ENCODE measurements at places on chromosomes 13 and 19. TPM values are rescaled to one million over a fixed set of nuclear protein-coding genes. Genes with fewer than 3 reads are reported as not detected.
A peak's percentile ranks its signal among the peaks of the same experiment; 100 is the strongest.

Gene TJP3
- total RNA-seq = 20.2 TPM

GRCh38 chr13:31200637-31200971 is 829 bp downstream of the B3GLCT start:
- DNase-seq = no peak
- peak overlapping the region; percentile 83 for H3K27ac ChIP-seq
- peak overlapping the region; percentile 60 for H3K4me3 ChIP-seq
- no peaks in the 10 kb centered on the region for H3K27me3 ChIP-seq
- peaks cover 13% of the 10 kb centered on the region for H3K4me1 ChIP-seq
- no peaks in the 10 kb centered on the region for H3K36me3 ChIP-seq

Gene ZNF470
- 5.0 TPM for total RNA-seq

- H3K4me3 ChIP-seq = no peak overlapping the region
- no peak overlapping the region for H3K27ac ChIP-seq
- no peak for DNase-seq
- H3K27me3 ChIP-seq = no peaks in the 10 kb centered on the region
- no peaks in the 10 kb centered on the region for H3K4me1 ChIP-seq
- H3K36me3 ChIP-seq = no peaks in the 10 kb centered on the region
Observed at GRCh38 chr19:56133858-56134653, 7.0 kb upstream of the ZNF444 start.

GRCh38 chr19:11425719-11426457 is 6.8 kb upstream of the RGL3 start:
- no peak for DNase-seq
- no peaks in the 10 kb centered on the region for H3K36me3 ChIP-seq
- H3K27me3 ChIP-seq = peaks cover 31% of the 10 kb centered on the region
- peaks cover 32% of the 10 kb centered on the region for H3K4me1 ChIP-seq
- H3K27ac ChIP-seq = no peak overlapping the region

Data from CD4-positive, alpha-beta memory T cell (primary cell).